Stimulated activated CD8-positive, alpha-beta memory T cell treated with anti-CD3 and anti-CD28 coated beads, Interleukin-15, amount 100 ng/mL, for 24 hours (primary cell): ENCODE measurements at places on chromosomes 6 and 20.

DNA sequence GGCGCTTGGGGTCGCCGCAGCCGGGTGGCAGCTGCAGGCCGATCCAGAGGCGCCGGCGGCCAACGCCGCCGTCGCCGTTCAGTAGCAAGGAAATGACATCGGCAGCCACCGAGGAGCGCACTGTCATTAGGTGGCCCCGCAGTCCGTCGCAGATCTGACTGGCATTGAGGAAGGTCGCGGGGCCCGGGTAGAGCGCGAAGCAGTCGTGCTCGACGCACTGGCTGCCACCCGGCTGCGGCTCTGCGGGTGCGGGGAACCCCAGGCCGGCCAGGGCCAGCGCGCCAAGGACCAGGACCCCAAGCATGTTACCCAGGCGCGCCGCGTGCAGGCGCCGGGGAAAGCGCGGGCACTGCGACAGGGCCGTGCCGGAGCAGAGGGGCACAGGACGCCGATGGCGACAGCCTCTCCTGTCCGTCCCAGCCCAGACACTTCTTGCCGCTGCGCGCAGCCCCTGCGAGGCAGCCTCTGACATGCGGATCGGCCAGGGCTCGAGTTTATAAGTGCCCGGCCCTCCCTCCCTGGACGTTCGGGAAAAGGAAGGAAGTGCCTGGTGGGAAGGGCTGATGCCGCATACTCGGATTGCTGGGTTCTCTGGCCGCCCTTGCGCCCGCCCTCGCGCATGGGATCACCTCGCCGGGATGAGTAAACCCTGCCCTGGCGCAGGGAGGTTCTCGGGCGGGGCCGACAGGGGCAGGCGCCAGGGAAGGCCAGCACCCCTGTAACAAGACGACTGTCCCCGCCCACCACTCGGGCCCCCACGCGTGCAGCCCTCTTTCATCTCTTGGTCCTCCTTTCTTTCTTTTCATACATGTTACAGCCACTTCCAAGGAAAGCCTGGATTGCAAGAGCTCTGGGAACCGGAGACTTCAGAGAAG, at the start of gene THBD:
TSS of gene THBD (minus strand) at position 472 of the 875 bp plus-strand sequence. CDS start at position 304, 168 bp downstream.
- DNase-seq = no peak

- DNase-seq = no peak
These were observed 33.3 kb downstream of the PRR18 start for GRCh38 chr6:166274739-166275370.

DNA sequence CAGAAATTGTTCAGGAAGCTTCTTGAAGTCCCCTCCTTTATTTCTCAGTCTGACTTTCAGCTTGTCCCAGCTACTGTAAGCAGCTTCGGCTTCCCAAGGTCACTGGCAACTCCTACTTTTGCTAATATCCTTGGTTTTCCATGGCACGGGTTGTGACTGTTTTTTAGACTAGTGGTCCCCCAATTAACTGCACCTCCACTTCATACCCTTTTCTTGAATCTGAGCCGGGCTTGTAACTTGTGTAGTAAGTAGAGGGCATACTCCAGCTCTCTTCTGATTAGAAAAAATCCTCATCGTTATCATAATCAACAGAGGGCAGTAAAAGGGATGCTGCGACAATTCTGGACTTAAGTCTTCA, 162.3 kb upstream of the TNFAIP3 start:
- DNase-seq = no peak

GRCh38 chr6:38713812-38714211, 1.3 kb upstream of the DNAH8 start:
- DNase-seq = no peak

DNA sequence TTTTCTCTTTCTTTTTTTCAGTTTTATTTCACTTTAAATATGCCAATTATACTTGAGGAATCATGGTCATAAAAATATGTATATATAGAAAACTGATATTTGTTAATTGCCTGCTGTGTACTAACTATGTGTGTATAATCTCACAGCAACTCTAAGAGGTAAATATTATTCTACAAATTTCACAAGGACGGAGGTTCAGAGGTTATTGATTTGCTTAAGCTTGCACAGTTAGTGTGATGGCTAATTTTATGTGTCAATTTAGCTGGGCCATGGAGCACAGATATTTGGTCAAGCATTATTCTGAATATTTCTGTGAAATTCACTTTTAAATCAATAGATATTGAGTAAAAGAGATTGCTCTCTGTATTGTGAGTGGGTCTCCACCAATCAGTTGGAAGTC, 75.7 kb upstream of the CENPW start:
- DNase-seq = no peak

DNA sequence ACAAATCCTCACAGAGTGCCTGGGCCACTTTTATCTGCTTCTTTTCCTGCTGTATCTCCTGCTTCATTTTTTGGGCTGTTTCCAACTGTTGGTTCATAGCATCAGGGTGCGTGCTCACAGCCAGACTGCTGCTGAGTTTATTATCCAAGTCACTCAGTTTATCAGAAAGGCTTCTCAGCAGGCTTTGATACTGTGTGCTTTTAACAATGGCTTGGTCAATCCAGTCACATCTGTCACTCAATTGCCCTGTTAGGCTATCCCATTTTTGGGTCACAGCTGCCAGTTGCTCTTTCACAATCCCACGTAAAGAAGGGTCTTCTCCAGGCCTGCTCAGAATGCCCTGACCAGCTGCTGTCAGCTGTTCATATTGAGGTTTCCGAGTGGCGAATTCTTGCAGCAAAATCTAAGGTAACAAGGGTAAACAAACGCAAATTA, 87.2 kb downstream of the DST start:
- no peak for DNase-seq

GRCh38 chr6:53320964-53321363, 27.8 kb downstream of the ELOVL5 start:
- no peak for DNase-seq

DNA sequence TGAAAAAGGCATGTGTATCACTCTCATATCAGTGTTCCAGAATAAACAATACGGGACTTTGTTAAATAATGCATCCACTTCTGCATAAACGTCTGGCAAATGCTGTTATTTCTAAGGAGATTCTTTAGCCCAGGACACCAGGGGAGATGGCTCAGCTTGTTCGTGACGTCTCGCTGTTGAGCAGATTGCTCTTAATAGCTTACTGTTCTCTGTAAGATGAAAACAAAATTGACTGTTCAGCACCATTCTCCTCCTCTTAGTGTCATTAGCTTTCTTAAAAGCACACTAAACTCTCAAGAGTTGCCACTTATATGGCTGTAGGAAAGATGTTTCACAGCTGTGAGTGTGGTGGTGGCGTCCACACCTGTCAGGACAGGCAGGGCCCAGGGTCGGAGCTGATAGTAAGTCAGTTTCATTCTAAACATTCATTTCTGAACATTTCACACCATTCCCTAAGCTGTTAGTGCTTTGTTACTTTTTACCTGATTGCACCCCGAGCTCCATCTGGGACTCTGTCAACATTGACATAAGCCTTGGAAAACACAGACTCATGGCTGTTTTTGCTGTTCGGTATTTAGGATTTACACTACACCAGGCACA, 132.1 kb downstream of the ZDHHC14 start:
- DNase-seq = no peak

DNA sequence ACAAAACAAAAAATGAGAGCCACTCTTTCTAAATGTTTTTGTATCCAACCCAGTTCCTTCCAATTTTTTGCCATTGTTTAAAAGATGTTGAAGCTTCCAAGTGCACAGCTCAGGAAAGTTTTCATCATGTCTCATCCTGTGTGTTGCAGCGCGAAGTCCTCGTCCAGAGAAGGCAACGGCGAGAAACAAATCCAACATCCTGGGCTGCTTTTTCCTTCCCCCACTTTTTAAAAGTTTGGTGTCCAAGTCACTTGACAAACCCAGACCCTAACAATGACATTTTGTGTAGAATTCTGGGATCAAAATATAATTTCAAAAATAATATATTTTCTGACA, 92.3 kb downstream of the ANKRD60 start:
- no peak for DNase-seq

DNA sequence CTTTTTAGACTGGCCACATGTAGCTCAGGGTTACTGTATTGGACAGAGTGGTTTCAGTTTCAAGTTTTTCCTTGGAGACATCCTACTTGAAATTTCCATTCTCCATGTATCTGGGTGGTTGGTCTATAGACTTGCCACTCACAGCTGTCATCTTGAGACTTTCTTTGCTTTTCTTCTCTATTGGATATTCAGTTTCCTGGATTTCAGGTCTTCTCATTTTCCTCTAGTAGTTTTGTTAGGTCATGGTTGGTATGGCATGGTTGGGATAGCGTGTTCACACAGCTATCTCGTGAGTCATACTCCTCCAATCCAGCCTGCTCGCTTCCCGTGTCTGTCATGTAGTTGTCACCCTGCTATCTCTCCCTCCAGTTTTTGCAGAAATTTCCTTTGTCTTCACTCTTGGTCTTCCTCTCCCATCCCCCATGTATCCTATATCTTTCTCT, 48.3 kb downstream of the PTPN1 start:
- DNase-seq = no peak

GRCh38 chr20:38386004-38386403, 39.7 kb downstream of the LBP start:
- no peak for DNase-seq

DNA sequence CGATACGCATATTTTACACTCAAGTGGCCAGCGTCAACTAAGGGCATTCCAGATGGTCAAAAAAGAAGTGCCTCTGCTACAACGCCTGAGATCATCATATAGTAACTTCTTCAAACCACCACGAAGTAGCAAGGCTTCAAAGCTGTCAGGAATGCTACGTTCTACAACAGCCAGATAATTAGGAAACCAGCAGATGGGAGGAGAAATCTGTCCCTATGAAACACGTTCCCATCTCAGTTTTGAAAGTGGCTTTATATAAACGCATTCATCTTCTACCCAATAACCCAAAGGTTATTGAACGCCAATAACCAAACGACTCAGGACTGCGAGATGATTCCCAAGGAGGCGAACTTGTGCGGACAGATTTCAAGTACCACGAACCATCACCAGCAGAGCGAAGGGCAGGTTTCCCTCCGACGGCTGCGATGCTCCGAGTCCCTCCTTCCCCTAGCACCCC, 1.2 kb downstream of the ABHD12 start:
- no peak for DNase-seq

GRCh38 chr6:55397986-55398385, 70.7 kb downstream of the GFRAL start:
- no peak for DNase-seq

- DNase-seq = no peak
These were observed 612.3 kb upstream of the BTBD3 start for GRCh38 chr20:11305406-11305805.

DNA sequence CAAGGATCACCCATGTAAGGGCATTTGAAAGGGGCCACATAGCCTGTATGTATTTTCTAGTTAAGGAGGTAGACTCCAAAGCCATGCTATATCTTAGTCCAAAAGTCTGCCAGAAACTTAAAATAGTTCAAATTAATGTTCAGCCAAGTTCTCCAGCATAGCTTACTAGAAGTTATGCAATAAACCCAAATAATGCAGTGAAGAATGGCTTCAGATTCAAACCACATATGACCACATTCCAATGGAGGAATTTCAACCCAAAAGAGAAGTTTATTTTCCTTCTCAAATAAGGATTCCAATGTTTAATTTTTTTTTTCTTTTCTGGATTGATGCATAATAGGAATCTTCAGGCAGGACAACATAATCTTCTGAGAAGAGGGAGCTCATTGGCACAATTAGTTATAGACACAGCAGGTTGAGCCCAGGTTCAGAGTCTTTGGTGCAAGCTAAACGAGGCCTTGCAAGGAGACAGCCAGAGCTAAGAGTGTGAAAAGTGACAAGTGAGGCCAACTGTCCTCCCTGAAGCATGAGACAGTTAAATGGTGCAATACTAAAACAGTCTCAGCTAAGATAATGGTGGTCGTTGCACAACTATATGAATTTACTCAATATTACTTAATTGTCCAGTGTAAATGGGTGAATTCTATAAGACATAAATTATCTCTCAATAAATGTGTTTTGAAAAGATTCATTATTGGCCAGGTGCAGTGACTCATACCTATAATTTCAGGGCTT, 598.8 kb upstream of the CDH4 start:
- DNase-seq = no peak

DNA sequence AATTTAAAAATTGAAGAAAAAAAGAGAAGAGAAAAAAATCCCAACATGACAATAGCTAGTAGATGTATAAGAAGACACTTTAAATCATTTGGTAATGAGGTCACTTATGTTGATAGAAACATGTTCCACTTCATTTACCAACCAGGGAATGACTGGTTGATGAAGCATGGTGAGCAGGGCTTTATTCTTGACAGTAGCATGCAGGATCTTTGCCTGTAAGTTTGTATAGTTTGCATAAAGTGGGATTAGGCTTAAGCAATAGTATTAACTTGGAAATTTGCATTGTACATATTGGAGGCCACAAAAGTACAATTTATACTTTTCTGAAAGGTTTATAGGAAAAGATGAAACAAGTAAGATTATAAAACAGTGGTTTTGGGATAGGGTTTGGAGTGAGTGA, 67.0 kb downstream of the NOX3 start:
- DNase-seq = no peak

- no peak for DNase-seq
These were observed 8.5 kb downstream of the CD164 start for GRCh38 chr6:109373762-109374161.

DNA sequence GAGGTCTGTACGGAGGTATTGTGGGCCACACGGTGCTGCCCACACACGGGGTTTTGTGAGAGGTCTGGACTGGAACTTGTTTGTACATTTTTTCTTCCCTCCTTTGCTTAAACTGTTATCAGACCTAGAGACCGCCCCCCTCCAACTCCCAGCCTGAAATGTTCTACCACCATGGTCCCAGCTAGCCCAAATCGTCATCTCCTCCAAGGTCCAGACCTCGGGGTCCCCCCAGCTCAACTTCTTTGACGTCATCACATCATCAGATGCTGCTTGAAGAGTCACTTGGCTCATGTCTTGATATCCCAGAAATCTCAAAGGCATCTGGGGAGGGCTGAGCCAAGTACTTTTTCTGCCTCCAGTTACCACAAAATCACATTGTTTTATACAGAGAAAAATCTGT, 2.8 kb upstream of the CCDC170 start:
- DNase-seq = no peak

DNA sequence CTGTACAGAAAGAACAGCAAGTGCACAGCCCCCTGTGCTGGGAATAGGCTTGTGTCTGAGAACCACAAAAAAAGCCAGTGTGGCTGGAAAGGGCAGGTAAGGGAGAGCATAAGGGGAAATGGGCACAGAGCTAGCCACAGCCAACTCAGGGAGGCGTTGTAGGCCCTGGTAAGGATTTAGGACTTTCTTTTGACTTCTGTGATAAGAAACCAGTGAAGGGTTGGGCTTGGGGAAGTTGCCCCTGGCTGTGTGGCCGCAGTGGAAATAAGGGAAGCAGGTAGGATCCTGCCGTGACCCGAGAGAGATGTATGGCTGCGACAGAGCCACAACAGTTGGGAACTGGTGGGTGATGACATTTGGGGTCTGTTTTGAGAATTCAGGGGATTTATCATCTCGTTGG, 30.0 kb upstream of the PHACTR2 start:
- no peak for DNase-seq
